Fibroblast of the aortic adventitia (primary cell): ENCODE measurements at places on chromosomes 6 and 20.
A peak's percentile ranks its signal among the peaks of the same experiment; 100 is the strongest.

GRCh38 chr6:53795340-53795701 is 516 bp downstream of the LRRC1 start:
- no peak for DNase-seq

GRCh38 chr6:144344646-144345045 is 59.5 kb downstream of the UTRN start:
- DNase-seq = no peak

DNA sequence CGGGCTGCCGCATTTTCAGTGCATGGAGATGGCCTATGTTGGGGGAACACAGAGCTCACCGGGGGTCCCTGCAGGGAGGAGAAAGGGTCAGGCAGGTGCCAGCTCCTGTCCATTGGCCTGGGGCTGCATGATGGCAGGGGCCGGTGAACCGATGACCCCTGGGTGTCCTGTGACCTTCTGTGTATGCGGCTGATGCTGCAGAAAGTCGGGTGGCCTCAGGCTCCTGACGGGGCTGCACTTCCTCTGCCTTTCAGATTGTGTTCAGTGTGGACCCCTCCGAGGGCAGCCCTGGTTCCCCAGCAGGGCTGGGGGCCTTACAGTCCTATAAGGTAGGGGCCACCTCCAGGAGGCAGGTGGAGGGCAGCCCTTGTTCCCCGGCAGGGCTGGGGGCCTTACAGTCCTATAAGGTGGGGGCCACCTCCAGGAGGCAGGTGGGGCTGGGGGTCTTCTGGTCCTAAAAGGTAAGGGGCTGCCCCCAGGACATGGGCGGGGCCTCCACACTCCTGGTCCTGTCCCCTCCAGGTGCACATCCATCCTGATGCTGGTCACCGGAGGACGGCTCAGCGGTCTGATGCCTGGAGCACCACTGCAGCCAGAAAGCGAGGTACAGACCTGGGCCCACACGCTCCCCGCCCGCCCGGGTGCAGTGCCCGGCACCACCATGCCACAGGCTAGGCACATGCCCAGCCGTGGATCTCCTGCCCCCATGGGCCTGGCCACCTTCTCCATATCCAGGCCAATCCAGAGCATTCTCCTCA is 11.0 kb upstream of the TNFRSF6B start:
- no peak for DNase-seq

- peak; percentile 88 for DNase-seq
These were observed 181.8 kb upstream of the MCHR2 start for GRCh38 chr6:100175814-100176310.

DNA sequence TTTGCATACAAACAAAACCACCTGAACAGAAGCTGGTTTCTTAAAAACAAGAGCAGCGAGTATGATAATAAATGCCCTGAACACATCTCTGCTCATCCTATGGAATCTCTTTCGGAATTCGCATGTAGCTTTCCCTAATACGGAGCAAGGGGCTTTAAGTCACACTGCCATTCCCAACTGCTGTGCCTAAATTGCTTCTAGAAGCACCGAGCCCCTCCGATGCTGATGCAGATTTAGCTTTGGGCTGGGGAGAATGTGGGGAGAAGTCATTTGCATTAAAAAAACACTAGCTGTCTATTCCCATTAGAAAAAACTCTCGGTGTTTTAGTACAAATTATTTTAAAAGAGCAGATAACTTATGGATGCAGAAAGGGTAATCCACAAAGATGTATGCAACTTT is 76.9 kb downstream of the CD83 start:
- DNase-seq = no peak

DNA sequence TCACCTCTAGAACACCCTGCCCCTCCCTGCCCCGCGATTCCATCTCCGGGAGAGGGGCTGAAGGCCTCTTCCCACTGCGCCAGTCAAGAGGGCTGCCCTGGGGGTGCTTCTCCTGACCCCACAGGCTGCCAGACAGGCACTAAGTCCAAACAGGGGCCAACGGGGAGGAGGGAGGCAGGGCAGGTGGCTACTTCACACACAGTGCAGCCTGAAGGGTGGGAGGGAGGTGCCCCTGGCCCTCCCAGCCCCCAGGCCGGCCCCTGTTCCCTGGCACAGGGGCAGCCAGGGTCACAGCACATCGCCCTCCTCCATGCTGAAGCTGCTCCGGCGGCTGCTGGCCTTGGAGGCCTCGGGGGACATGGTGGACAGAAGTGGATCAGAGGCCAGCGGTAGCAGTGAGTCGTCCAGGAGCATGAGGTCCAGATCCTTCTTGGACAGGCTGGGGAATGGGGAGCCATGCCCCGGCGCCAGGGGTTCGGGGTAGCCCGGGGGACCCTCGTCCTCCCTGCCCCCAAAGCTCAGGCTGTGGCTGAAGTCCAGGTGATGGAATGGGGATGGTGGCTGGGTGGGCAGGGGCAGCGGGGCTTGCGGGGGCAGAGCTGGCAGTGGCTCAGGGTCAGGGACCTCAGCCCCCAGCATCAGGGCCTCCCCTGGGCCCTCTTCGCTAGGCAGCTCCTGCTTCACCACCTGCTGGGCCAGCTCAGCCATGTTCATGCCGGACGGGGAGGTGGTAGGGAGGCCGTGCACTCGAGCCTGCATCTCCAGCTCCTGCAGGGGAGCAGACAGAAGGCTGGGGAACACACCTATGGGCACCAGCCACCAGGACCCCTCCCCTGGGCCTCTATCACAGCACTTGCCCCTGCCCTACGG is 46.3 kb downstream of the MDFI start:
- no peak for DNase-seq

- DNase-seq = peak; percentile 83
These were observed 228.8 kb upstream of the FAM83B start for GRCh38 chr6:54617730-54618129.

DNA sequence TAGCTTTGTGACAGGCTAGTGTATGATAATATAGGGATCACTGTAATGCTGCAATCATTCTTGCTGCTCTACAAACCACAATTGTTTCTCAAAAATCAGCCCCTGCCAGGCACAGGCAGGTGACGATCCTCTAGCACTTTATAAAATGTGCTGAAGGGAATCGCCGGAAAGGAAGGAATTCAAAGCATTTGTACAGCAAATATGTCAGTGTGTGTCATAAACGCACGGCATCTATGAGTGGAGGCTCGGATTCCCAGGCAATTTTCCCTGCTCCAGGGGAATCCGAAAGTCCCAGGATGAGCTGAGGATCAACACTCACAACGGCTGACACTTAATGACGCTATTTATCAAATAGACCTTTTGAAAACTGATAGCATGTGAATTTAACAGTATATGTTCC is 1.4 kb downstream of the PHACTR1 start:
- DNase-seq = no peak

DNA sequence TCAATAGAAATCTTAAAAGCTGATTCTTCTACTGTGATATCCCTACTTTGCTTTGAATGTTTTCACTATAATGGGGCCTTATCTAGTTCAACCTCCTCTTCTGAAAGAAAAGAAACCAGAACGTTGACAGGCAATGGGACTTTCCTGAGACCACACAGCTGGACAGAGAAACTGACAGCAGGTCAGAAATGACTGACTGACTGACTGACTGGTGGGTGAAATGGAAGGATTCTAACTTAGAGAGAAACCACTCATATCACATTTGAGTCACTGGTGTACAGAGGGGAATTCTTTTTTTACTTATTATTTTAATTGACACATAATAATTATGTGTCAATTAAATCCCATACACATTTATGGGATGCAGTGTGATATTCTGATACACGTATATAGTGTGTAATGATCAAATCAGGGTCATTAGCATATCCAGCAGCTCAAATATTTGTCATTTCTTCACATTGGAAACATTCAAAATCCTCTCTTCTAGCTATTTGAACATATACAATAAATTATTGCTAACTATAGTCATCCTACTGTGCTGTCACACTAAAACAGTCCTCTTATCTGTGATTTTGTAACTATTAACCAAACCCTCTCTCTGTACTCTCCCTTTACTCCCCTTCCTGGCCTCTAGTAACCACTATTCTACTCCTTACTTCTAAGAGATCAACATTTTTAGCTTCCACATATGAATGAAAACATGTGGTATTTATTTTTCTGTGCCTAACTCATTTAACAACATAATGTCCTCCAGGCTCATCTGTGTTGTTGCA is 64.8 kb upstream of the NRSN1 start:
- no peak for DNase-seq
